ENCODE measurements at places on chromosomes 11 and 22.

DNA sequence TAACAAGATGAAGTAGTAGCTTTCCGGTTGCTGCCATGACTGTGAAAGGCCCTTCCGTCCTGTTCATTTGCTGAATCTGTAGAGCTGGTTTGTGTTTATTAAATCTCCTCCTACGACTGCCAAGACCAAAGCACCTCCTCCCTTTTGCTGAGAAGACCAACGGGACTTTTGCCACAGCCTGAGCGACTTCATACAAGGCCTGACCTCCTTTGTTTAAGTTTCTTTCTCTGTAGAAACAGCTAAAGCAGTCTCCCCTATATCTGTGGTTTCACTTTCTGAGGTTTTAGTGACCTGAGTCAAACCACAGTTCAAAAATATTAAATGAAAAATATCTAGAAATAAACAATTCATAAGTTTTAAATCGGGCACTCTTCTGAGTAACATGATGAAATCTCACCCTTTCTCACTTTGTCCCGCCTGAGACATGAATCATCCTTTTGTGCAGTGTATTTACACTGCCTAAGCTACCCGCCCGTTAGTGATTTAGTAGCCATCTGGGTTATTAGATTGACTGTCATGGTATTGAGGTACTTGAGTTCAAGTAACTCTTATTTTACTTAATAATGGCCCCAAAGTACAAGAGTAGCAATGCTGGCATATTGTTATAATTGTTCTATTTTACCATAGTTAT is 119.1 kb upstream of the LRRC4C start:
- no peak for DNase-seq

DNA sequence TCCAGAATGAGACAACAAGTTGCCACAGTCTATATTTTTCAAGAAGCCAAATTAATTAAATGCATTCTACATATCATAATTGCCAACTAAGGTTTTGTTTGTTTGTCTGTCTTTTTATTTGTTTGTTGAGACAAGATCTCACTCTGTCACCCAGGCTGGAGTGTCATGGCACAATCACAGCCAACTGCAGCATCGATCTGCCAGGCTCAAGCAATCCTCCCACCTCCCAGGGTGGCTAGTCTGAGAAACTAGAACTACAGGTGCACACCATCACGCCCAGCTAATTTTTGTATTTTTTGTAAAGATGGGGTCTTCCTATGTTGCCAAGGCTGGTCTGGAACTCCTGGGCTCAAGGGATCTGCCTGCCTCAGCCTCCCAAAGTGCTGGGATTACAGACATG is 140.0 kb downstream of the LRRC4C start:
- DNase-seq = no peak

DNA sequence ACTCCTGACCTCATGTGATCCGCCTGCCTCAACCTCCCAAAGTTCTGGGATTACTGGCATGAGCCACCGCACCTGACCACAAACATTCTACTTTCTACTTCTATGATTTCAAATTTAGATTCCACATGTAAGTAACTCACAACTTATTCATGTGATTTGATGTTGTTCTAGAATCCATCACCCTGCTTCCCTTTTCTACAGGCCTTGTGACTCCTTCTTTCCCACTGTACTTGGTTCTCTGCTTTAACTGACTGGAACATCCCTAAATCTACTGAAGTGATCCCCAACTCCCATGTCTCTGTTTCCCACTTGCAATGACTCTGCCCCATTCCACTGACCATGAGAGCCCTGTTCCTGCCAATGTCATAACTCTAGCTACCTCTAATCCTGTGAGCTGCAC is 25.7 kb upstream of the MRPL17 start:
- DNase-seq = no peak

DNA sequence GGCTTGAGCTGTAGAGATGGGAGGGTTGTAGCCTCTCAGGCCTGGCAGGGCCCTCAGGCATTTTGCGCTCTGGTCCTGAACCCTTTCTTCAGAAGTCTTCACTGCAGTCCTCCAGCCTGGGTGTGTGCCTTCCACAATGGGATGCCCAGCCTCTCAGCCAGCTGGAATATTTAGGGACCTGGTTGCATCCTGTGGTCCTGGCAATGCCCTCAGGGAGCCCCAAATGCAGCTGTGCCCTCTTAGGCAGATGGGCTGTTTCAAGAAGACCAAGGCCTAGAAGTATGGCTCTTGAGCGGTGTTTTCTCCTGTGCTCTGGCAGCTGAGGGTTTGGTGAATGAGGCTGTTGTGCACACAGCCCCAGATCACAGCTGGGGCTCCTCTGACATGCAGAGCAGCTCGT is 6.7 kb downstream of the TUB start:
- DNase-seq = no peak

DNA sequence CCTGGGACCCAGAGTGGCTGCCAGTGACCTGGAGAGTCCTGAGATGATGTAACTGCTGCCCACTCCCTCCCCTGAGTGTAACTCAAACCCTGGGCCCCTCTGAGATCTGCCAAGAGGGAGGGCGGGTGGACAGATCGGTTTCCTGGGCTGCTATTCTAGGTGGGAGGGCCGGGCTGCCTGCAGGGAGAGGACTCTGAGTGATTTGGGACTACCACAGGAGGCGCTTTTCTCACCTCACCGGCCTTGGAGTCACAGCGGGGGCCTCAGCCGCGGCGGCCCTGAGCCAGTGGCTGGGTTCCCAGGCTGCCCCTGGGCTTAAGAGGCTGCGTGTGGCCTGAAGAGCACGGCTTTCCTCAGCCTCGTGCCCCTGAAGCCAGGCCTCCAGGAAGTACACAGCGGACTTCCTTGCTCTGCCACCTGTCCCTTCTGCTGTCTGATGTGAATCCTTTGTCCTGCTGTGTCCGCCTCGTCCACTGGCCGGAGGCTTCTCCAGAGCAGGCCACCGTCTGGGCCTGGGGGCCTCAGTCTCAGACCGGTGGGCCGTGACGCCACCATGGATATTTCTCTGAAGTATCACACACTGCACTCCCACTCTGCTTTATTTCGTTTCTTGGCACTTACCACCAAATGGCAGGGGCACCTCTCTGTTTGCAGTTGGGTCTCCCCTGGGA is 11.5 kb downstream of the RELT start:
- DNase-seq = no peak

DNA sequence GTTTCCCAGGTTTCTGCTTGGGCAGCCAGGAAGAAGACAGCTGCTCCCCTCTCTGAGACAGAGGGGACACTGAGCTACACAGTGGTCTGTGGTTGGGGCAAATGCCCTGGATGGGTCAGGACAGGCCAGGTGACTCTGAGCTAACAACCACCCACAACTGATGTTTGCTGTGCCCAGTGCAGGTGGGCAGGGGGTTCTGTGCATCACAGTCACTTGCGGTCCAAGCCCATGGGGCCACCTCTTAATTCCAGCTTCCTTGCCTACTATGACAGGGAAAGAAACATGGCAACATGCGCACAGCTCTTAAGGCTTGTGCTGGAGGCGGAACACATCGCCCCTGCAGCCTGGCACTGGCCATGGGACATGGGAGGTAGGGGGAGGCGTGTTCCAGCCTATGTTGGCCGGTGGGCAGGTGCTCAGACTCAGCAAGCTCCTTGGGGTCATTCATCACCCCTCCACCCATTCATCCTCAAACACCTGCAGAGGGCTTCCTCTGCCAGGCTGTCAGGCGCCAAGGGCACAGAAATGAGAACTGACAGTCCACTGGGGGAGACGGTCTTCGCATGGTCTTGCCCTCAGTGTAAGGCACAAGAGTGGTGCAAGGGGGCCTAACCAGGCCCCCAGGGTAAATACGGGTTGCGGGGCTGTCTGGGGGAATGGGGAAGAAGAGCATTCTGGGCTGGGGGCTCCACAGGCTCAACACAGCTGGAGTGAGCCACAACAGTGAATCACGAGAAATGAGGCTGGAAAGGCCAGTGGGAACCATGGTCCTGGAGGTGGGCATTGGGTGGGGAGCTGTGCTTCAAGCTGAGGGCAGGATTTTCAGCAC is 55.6 kb downstream of the ARFGAP3 start:
- no peak for DNase-seq

All from hindlimb muscle (tissue), 1 donor.